T1000 (cell line): ENCODE measurements at places on chromosomes 3 and 15.

DNA sequence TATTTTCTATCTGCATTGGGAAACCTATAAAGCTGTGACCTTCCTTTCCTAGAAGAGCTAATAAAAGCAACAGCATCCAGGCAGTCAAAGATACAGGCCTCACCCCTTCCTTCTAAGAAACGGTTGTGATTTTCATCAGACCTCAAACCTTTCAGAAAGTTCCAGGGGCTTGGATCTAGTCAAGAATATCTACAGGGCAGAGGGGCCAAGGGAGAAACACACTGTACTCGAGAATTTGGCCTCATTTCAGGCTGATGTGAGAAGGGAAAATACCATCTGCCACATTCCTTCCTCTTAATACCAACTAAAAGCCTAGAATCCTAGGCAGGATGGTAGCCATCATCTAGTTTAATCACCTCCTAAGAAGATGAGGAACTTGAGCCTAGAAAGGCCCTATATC, 24.5 kb upstream of the BCL6 start:
- no peak for DNase-seq

DNA sequence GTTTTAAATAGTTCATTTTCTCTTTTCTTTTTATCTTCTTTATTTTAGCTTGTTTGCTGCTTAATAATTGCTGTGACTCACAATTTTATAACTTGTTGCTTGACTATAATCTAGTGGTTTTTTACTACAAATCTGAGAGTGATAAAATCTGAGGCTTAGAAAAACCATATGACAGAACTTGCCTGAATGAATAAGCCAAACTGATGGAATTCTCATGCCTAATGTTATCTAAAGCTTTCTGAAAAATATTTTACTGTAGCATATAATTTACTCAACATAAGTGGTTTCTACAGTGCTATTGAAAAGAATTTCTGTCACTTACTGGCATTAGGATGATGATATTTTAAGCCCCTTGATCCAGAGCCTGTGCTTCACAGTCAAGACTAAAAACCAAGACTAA, 175.1 kb downstream of the VGLL3 start:
- no peak for DNase-seq

- DNase-seq = no peak
Measured at GRCh38 chr3:47899495-47900108, 96.7 kb downstream of the DHX30 start.

- DNase-seq = no peak
Measured at GRCh38 chr3:48466386-48467109, 20.0 kb downstream of the ATRIP start.

- no peak for DNase-seq
Measured at GRCh38 chr3:119160361-119160760, 13.0 kb upstream of the UPK1B start.

GRCh38 chr3:124353691-124354090, 361.8 kb upstream of the ROPN1 start:
- DNase-seq = no peak

DNA sequence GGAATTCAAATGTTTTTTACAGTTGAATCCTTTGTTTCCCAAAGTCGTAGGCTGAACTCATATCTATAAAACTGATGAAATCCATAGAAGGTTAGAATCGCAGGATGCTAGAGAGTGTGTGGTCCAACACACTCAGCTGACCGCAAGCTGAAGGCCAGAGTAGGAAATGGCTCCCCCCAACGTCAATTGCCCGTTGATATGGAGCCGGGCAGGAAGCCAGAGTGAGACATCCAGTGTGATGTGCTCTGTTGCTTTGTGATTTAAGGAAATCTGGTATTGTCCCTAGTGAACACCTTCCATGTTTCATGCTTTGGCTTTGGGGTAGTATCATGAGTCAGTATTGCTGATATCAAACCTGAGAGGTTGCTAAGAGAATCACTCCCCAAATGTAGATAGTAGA, 5.8 kb upstream of the MEX3B start:
- no peak for DNase-seq

DNA sequence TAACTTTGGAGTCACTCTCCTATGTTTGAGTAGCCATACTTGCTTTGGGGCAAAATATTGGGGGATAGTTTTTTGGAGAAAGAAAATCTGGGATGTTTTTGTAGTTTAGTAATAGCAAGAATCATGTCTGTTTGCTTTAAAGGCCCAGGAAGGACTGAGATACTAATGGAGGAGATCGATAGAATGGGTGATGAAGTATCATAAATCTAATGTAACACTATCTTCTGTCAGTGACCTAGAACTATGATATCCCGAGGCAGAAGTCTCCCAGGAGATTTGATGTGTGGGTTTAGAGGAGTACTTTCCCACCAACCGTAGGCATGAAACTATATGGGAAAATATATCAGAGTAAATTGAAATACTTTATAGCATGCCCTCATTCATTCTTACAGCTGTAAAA, 21.0 kb upstream of the NFKBIZ start:
- DNase-seq = no peak

DNA sequence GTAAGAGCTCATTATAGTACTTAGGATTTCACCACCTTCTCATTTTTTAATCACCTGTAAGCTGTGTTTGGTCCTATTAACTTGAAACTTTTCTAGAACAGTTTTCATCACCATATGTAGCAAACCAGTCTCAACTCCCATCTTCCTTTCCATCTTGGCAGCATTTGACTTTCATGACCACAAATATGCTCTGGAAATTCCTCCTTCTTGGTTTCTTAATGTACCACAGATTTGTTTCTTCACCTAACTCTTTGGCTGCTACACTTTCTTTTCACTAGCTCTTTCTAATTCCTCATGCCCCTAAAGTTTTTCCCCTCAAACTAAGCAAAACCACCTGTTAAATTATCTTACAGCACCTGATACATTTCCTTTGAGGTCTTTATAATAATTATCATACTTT, 13.2 kb upstream of the NMB start:
- no peak for DNase-seq

DNA sequence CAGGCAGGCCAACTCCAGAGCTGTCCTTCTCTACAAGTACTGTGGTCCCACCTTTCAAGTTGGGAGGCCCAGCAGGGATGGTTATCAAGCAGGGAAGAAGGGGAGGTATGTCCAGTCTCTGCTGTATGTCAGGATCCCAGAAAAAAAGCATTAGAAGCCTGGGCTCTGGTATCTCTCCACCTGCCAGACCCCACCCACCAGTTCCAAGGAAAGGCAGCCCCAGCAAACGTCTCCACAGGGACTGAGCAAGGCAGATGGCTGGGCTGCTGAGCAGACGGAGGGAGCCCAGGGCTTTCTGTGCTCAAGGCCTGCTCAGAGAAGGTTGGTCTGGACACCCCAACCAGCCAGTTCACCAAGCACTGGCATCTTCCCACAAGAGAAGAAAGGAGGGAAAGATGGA, 287.8 kb downstream of the XXYLT1 start:
- DNase-seq = no peak

DNA sequence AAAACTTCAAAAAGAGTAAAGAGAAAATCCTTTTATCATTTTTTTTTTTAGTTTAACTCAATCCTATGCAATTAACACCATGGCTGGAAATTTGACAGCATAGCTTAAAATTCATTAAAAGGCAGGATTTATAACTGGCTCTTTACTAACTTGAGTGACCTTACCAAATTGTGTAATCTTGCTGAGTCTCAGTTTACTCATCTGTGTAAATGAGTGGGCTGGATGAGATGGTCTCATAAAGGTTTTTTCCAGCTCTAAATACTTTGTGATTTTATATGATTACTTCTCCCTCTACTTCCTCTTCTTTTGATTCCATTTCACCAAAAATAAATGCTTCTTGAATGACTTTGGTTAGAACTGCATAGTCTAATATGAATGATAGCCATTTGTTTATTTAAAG, 234.9 kb upstream of the SATB1 start:
- DNase-seq = no peak

- no peak for DNase-seq
Measured at GRCh38 chr3:13229273-13229949, 156.2 kb upstream of the IQSEC1 start.

DNA sequence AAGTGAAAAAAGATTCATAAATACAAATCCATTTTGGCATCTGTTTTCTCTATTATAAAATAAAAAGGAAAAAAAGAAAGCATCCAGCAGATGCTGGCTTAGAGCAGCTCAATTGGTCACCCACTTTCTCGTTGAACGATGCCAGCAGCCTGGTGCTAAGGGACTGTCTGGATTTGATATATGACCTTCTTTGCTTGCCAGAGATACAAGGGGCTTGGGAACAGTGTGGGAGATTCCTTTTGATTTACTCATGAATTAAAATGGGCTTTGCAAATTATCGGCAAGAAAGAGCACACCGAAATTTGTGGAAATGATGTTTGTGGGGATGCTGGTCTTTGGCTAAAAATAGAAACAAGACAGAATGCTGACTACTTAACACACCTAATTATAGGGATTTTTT, 210.3 kb upstream of the STT3B start:
- no peak for DNase-seq

DNA sequence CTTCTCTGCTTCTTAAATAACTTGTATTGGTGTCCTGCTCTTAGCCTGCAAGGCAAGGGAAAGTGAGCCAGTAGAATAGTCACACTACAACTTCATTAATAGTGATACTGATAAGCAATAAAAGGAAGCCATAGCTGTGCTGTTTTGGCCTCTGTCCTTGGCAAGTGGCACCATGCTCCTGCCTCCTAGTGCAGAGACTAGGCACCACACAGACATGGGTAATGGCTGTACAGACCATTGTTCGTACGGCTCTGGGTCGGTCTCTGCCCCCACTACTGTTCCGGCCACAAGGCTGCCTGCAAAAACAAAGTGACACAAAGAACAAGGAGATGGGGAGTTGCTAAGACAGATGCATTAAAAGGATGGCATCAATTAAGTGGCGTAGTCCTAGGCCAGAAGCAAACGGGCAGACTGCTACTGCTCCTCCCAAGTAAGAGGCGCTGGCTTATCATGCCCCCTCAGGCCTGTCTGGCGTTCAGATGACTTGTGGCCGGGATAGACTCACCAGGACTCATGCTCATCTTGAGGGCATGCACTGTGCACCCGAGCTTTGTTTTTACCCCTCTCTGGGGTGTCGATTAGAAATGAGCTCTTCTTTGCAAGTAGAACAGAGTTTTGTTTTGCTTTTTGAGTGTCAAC, 75.6 kb downstream of the TRAK1 start:
- DNase-seq = no peak

DNA sequence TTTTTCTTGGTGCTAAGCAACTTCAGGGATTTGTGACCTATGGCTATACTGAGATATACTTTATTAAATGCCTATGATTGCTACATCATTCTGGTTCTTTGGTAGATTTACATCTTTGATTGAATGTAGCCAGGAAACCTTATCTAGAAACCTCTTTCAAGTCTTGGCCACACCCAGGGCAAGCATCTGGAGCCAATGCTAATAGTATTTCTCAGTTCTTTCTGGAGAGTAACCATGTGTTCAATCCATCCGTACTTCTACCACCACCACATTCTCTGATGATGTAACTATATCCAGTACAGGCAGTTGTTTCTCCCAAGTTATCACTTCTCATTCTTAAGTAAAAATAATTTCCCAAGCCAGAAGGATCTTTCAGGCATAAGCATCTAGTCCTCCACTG, 69.0 kb downstream of the NME9 start:
- no peak for DNase-seq

DNA sequence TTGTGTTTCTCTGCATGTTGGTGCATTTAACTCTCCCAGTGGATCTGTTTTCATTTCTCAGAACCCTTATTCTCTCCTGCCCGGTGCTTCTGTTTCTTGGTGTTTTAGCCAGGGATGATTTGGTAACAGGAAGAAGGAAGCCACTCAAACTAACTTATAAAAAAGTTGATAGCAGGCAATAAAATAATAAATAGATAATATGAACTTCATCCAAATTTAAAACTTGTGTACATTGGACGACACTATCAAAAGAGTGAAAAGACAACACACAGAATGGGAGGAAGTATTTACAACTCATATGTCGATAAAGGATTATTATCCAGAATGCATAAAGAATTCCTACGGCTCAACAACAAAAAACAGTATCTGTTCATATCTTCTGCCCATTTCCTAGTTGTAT, 37.3 kb upstream of the CHRNA7 start:
- no peak for DNase-seq

DNA sequence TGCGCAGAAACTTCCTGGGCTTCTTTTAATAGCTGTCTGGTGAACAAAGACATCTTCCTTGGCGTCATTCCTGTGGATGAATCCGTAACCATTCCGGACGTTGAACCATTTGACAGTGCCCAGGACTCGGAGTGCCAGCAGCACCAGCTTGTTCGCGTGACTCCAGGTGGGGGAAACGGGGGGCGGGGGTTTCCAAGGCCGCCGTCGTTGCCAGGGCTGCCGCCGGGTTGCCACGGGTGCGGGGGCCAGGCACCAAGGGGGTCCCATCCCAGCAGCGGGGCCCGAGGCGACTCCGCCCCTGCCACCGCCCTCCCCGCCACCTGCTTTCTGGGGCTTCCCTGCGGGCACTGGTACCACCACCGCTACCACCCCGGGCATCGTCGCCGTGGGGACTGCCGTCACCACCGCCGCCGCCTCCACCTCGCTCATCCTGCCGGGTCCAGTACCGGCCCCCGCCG, 22.8 kb downstream of the RGMA start:
- DNase-seq = no peak

DNA sequence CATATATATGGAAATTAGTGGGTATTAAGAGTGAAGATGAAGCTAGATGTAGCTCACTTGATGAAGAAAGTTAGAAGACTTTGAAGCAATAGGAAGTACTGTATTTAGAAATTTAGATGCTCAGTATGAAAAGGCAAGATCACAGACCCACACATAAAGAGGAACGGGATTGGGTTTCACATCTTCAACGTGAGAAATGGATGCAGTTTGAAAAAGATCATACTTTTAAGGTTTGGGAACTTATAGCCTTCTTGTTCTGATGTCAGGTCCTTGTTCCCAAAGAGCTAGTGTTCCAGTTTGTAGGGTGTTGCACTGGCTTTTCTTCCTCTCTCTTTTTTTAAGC, 16.7 kb downstream of the AP3S2 start:
- no peak for DNase-seq

DNA sequence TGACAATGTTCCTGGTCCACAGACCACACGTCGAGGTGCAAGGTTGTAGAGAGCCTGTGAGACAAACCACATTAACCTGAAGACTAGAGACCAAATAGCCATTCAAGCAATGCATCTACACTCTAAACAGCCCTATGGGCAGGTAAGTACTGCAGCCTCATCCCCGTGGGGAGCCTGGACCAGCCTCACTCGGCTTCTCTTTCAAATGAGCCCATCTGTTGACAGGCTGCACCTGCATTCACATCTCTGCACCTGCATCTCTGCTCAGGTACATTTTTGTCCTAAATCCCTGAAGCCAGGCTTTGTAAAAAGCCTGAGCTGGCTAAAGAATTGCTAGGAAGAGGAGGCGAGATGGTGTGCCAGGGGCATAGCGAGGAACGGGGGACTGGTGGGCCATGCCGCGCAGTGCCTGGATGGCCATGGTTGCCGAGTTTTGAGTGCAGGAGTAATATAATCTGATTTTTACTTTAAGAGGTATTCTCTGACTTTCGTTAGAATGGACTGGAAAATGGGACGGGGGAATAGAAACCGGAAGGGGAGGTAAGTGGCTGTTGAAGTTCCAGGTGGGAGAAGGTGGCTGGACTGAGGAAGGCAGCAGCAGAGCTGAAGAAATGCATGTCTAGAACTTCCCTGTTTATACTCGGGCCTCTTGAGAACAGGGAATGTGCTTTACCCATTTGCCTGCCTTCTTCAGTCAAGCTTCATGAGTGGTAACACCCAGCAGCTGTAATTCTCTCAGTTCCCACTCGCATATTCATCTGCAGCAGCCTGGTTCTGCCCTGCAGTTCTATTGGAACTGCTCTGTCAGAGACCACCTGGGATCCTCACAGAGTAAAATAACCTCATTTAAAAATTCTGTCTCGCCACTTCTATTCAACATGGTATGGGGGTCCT, 226.4 kb downstream of the OPA1 start:
- DNase-seq = no peak
